ENCODE measurements at places on chromosomes 3 and 15.

DNA sequence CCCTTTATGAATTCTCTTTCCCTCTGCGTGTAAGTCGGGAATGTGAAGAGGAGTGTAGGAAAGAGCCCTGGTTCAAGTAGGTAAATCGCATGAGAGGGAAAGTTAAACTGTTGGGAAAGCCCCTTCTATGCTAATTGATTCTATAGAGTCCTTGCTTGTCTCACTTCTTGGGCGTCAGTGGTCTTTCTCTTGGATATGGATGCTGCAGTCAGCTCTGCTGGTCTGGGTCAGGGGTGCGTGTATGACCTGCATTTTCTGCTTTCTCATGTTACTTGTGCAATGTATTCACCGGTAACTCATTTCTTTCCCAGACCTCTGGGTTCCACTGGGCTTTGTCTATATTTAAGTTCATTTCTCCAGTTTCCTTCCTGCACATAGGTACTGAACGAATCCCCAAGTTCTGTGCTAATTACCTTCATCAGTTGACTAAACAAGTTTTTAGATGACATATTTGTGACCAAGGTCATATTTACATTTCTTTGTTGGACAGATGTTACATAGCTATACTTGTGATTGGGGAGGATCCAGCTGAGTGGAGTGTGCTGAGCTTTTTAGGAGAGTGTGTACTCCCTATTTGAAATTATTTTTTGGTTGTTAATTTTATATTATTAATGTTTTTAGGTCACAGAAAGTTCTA is 1.4 kb downstream of the SETD5 start:
- DNase-seq: no peak

GRCh38 chr15:28128031-28128430 is 28.9 kb upstream of the OCA2 start:
- DNase-seq: no peak

DNA sequence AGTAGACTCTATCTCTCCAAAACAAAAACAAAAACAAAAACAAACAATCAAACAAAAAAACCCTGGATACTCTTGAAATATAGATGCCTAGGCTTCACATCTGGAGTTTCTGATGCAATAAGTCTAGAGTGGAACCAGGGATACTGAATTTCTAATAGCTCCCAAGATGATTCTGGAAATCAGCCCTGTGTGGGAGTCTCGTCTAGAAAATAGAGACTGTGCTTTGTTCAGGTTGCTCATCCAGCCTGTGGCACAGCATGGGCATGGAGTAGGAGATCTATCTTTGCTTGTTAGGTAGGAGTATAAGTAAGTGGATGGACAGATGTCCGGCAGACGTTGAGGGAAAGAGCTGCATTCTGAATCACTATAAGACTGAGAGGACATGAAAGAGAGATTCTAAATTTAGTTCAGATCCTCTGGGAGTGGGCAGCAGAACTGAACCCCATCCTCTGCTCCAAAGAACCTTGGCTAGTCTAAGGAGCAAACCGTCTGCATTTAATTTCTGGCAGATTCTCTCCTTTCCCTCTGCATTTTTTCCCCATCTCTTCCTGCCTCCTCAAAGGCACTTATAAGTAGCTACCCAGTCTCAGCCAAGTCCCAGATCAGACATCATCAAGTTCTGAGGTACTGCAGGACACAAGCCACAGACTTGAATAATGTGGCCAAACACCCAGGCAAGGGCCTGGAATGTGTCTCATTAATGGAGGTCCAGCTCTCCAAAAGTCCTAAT is 92.6 kb upstream of the STRIT1 start:
- DNase-seq: no peak

DNA sequence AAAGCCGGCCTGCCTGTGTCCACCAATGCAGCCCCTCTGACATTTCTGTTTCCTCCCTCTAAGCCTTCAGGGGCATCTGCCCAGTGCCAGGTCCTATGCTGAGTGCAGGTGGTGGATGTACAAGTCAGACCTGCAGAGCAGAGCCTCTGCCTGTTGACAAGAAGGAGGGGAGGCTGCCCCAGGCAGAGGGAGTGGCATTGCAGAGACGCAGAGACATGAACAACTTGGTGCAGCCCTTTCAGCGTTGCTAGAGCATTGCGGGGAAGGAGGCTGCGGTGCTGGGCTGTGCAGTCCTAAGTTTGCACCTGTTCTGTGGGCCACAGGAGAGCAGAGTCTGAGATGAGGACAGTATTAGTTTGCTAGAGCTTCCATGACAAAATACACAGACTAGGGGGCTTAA is 65.2 kb downstream of the LSM3 start:
- no peak for DNase-seq

- DNase-seq: no peak
These were observed at the start of gene HESX1 for GRCh38 chr3:57199895-57200297. Gene HESX1 (minus strand): TSS chr3:57199978. CDS start chr3:57199918, 60 bp downstream.

DNA sequence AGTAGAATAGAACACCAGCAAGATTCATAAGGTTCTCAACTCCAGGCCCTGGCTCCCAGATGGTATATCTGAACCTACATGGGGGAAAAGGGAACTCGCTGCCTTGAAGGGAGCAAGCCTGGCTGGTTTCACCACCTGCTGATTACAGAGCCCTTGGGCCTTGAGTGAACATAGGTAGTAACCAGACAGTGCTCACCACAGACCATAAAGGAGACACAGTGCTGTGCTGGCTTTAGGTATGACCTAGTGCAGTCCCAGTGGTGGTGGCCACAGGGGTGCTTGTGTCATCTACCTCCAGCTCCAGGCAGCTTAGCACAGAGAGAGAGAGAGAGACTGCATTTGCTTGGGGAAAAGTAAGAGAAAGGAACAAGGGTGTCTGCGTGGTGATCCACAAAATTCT is 409.8 kb downstream of the FGF12 start:
- no peak for DNase-seq

- no peak for DNase-seq
These were observed 842.8 kb upstream of the EPHA6 start for GRCh38 chr3:95971573-95971972.

DNA sequence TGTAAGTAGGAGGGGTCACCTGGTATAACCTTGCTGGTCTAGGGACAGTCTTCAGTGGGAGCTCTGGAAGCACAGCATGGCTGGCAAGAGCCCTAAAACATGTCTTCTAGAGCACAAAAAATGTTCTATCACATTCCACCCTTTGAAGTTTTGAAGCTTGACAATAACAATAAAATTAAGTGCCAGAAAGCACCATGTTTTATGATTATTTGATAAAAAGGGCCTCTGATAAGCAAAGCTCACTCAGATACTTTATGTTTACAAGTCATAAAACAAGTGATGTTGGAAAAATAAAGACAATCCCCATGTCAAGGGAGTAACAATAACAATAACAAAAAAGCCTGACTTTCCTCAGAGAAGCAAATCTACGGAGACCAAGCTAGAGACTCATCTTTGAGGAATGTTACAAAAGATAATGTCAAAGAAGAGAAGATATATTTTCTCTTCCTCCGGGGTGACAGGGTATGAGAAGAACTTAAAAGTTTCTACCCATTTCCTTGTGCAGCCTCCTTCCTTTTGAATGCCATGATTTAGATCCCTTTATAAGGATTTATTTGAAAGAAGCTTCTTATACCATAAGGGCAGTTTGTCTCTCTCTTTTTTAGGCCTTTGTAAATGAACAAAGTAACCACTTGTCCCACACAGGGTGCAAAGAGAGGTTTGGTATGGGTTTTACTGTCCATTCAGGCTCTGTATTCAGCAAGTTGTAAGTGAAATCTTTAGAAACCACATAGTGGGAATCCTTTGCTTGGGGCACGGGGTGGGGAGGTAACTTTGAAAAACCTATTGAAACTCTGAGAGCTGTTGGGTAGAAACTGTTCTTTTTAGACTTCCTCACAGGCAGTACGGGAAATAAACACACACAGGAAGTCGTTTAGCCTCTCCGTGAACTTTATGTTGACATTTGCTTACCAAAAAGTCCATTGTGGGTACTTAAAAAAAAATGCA is 109.6 kb upstream of the RBMS3 start:
- no peak for DNase-seq

DNA sequence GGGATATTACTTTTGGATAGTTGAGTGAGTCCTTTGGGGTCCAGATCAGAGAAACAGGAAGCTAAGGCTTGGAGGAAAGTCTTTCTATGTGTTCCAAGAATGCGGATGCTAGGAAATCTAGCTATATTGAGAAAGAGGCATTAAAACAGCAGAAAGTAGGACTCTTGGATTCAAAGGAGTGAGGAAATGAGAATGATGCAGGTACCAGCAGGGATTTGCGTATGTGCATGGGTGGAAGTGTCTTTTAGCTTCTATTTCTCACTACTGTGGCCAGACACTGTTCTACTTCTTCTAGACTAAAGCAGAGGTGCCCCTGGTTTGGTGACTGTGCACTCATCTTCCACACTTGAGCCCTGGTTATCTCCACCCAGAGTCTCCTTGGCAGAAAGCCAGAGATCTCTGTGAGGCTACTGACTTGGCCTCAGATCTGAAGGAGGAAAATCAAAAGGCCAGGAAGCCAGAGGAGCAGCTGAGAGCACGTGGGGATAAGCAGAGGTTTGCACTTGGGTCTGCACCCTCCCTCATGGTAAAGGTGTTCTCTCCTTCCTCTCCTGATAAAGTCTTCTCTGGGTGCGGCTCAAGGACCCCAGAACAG is 44.3 kb downstream of the ATP2B2 start:
- no peak for DNase-seq

DNA sequence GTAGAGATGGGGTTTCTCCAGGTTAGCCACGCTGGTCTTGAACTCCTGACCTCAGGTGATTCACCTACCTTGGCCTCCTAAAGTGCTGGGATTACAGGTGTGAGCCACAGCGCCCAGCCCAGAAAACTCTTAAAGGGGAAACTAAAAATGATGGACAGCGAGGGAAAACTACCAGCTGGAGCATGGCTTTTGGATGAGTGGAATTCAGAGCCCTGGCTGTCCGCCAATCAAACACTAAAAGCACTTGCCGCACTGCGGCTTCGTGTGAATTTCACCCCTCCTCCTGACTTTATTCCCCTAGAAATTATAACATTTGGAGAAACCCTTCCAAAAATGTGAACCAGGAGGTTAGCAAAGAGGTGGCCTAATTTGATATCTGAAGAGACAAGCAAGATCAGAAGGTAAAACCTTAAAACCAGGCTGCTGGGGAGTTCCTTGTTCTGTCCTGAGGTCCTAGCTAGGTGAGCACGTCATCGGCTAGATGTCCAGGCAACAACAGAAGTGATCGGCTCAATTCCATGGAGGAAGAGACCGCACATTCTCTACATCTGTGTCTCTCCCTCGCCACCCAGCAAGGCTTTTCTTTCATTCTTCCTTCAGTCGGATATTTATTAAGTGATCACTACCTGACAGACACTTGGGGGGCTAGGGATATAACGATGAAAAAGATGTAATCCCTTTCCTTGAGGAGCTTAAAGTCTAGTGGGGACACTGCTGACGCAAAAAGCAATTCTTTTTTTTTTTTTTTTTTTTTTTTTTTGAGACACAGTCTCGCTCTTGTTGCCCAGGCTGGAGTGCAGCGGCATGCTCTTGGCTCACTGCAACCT is 1.7 kb downstream of the TM4SF19 start:
- DNase-seq: no peak

GRCh38 chr3:32822609-32823498 is 5.1 kb downstream of the TRIM71 start:
- no peak for DNase-seq

DNA sequence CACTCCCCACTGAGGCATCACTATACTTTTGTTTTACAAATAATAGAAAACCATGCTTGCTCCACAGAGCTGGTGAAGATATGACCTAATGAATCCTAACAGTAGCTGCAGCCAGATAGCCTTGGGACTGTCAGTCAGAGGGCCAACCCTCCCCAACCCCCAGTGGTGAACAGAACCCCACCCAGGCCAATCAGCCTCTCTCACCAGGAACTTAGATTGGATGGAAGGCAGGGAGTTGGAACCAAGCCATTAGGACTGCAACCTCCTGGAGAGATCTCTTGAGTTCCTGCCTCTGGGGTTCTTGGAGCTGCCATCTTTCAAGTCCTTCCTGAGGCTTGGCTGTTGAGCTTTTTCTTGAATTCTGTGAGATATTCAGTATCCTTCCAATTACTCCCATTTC is 3.0 kb upstream of the MRPS22 start:
- no peak for DNase-seq

DNA sequence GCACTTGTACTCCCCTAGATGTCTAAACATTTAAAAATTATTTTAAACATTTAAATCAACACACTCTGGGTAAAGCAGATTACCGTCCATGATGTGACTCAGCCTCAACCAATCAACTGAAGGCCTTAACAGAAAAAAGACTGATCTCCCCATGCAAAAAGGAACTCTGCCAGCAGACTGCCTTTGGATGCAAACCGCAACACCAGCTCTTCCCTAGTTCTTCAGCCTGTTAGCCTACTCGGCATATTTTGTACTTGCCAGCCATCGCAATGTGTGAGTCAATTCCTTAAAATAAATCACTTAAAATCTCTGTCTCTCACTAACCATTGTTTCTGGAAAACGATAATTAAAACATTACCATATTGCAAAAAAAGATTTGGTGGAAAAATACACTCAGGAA is 375.9 kb downstream of the RSL24D1 start:
- no peak for DNase-seq

GRCh38 chr3:11482021-11482420 is 161.7 kb downstream of the VGLL4 start:
- no peak for DNase-seq

- DNase-seq: no peak
These were observed 43.3 kb downstream of the CYFIP1 start for GRCh38 chr15:22936577-22937472.

- DNase-seq: no peak
These were observed 103.6 kb upstream of the ICE2 start for GRCh38 chr15:60582370-60583036.

DNA sequence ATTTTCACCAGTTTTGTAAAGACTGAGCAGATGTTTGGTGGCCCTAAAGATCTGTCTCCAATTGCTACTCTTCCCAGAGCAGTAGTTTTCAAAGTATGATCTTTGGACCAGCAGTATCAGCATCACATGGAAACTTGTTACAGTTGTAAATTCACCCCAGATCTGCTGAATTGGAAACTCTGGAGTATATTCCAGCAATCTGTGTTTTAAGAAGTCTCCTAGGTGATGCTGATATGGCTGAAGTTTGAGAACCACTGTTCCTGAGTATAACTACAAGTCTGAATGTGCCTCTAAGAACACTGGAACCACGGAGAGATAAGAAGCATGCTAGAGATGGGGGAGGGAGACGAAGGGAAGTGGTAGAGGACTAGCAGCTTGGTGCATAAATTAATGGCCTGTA is 45.7 kb downstream of the NUDT16 start:
- no peak for DNase-seq

DNA sequence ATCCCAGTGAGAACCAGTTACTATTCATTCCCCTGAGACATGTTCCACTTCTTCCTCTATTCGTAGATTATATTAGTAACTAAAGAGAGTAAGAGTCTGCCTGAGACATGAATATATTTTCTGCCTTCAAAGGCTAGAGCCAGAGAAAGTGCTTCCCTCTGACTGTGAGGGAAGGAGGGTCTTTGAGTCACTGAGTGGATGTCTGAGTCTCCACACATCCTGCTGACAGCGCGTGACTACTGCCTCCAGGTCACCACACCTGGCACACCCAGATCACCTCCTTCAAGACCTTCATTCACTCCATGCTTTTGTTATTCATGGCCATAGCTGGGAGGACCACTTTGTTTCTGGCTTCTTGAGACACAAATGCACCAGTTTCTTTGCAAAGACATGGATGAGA is 135.6 kb downstream of the SOX2 start:
- no peak for DNase-seq

GRCh38 chr3:167480748-167481147 is 6.9 kb upstream of the SERPINI2 start:
- DNase-seq: no peak

Data from T1000 (cell line).